Effector memory CD4-positive, alpha-beta T cell (primary cell): ENCODE measurements at places on chromosomes 5 and 9.

- DNase-seq, result no peak
- no peak overlapping the region for H3K27ac ChIP-seq
- no peaks in the 10 kb centered on the region for H3K27me3 ChIP-seq
- no peak overlapping the region for H3K4me3 ChIP-seq
- H3K36me3 ChIP-seq, result no peaks in the 10 kb centered on the region
- H3K4me1 ChIP-seq, result no peaks in the 10 kb centered on the region
Measured at GRCh38 chr9:81632599-81632998, 56.7 kb downstream of the TLE1 start.

- H3K27me3 ChIP-seq, result no peaks in the 10 kb centered on the region
- no peaks in the 10 kb centered on the region for H3K36me3 ChIP-seq
- H3K4me1 ChIP-seq, result no peaks in the 10 kb centered on the region
- H3K4me3 ChIP-seq, result no peak overlapping the region
- no peak for DNase-seq
Measured at GRCh38 chr9:69130456-69131441, 43.3 kb upstream of the TJP2 start.

- no peak overlapping the region for H3K27ac ChIP-seq
- no peaks in the 10 kb centered on the region for H3K36me3 ChIP-seq
- no peaks in the 10 kb centered on the region for H3K27me3 ChIP-seq
- H3K4me3 ChIP-seq, result no peak overlapping the region
- no peaks in the 10 kb centered on the region for H3K4me1 ChIP-seq
Measured at GRCh38 chr5:143968071-143968878, 156.3 kb downstream of the HMHB1 start.

DNA sequence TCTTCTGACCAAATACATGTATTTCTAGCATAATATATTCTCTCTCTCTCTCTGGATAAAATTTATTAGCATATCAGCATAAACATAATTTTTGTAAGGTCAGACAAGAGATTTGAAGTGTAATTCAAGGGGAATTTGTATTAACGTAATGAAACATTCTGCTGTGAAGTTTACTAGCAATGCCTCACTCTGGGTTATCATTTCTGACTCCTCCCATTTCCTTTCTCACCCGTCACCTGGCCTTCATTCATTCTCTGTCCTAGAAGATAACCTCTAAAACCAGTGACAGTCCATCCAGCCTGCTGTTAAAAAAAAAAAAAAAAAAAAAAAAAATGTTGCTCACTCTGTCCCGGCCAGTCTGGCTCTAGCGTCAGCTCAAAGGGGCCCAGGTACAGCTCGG lies 27.1 kb downstream of the GRAMD2B start:
- peak overlapping the region; percentile 75 for H3K27ac ChIP-seq
- no peaks in the 10 kb centered on the region for H3K27me3 ChIP-seq
- peaks cover 8% of the 10 kb centered on the region for H3K4me1 ChIP-seq
- DNase-seq, result no peak
- peak overlapping the region; percentile 36 for H3K4me3 ChIP-seq

- H3K4me1 ChIP-seq, result peaks cover 6% of the 10 kb centered on the region
- H3K27ac ChIP-seq, result no peak overlapping the region
- no peak for DNase-seq
- H3K36me3 ChIP-seq, result peaks cover 77% of the 10 kb centered on the region
Measured at GRCh38 chr5:16453609-16454008, 12.0 kb downstream of the ZNF622 start.
